ENCODE measurements at places on chromosomes 11 and 22. TPM values are rescaled to one million over a fixed set of nuclear protein-coding genes. Genes with fewer than 3 reads are reported as not detected.
A peak's percentile ranks its signal among the peaks of the same experiment; 100 is the strongest.

DNA sequence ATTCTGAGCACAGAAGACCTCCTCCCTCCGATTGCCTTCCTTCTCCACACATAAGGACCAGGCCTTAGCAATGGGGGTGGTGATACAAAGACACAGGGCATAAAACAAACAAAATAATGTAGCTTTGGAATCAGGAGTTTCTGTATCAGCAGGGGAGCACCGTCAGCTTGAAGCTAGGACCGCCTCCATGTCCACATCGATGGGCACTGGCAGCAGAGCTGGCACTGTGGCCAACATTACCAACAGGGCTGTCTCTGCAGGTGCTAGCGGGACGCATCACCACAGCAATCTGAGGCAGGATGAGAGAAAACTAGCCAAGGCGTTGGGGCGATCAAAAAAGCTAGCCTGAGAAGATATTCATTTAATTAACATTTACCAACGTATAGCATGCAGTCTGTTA lies 201.4 kb downstream of the MAML2 start:
- H3K36me3 ChIP-seq: no peaks in the 10 kb centered on the region
- no peak overlapping the region for H3K27ac ChIP-seq
- DNase-seq: no peak

GRCh38 chr11:128532572-128533091 lies 54.7 kb downstream of the ETS1 start:
- no peak for DNase-seq
- H3K4me3 ChIP-seq: no peak overlapping the region
- no peak overlapping the region for H3K27ac ChIP-seq
- no peaks in the 10 kb centered on the region for H3K4me1 ChIP-seq
- H3K27me3 ChIP-seq: no peaks in the 10 kb centered on the region

- peaks cover 5% of the 10 kb centered on the region for H3K4me1 ChIP-seq
- H3K27ac ChIP-seq: no peak overlapping the region
- H3K27me3 ChIP-seq: no peaks in the 10 kb centered on the region
These were observed 27.0 kb downstream of the SGSM3 start for GRCh38 chr22:40397396-40397795.

The SCUBE2 gene
- not detected for polyA plus RNA-seq

GRCh38 chr11:125941267-125941618 lies 4.6 kb upstream of the VSIG10L2 start:
- no peaks in the 10 kb centered on the region for H3K27me3 ChIP-seq
- no peaks in the 10 kb centered on the region for H3K36me3 ChIP-seq
- DNase-seq: no peak
- no peak overlapping the region for H3K27ac ChIP-seq

The TMPRSS13 gene
- 6.8 TPM for polyA plus RNA-seq

DNA sequence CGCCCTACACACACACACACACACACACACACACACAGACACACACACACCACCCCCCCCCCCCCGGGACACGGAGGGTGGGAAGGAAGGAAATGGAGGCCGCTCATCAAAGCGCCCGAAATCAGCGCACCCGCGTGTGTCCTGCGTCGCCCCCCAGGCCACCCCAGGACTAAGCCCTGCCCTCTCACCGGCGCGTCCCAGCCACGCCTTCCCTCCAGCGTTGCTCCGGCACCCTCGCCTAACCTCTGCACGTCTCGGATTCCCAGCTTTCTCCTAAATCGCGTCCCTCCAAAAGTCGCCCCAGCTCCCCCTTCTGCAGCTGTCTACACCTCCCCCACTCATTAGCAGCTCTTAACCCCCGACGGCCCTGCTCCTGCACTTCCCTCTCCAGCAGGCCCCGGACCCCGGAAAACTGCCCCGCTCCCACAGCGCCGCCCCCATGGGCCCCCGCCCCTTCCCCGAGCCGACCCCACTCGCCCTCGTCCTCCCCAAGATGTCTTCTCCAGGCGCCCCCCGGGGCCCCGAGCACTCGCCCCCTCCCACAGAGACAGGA lies 557 bp downstream of the PACSIN2 start:
- H3K36me3 ChIP-seq: no peaks in the 10 kb centered on the region
- peak; percentile 44 for DNase-seq
- peaks cover 20% of the 10 kb centered on the region for H3K4me1 ChIP-seq
- peak overlapping the region; percentile 60 for H3K27ac ChIP-seq

- H3K4me3 ChIP-seq: no peak overlapping the region
- no peak for DNase-seq
- H3K27me3 ChIP-seq: no peaks in the 10 kb centered on the region
- no peak overlapping the region for H3K27ac ChIP-seq
- H3K36me3 ChIP-seq: peaks cover 8% of the 10 kb centered on the region
These were observed 9.0 kb upstream of the KCNQ1OT1 start for GRCh38 chr11:2708757-2709281.

The GLYAT gene
- not detected for polyA plus RNA-seq

Data from small intestine (tissue), 16 donors.